ENCODE measurements at places on chromosomes 4 and X. TPM values are rescaled to one million over a fixed set of nuclear protein-coding genes. Genes with fewer than 3 reads are reported as not detected.

The PITX2 gene
- 54.2 TPM for polyA plus RNA-seq

The ERCC6L gene
- 0.01 TPM for polyA plus RNA-seq

The TMEM187 gene
- 2.2 TPM for polyA plus RNA-seq

GRCh38 chr4:62130637-62131036 lies 930.5 kb downstream of the ADGRL3 start:
- DNase-seq: no peak

DNA sequence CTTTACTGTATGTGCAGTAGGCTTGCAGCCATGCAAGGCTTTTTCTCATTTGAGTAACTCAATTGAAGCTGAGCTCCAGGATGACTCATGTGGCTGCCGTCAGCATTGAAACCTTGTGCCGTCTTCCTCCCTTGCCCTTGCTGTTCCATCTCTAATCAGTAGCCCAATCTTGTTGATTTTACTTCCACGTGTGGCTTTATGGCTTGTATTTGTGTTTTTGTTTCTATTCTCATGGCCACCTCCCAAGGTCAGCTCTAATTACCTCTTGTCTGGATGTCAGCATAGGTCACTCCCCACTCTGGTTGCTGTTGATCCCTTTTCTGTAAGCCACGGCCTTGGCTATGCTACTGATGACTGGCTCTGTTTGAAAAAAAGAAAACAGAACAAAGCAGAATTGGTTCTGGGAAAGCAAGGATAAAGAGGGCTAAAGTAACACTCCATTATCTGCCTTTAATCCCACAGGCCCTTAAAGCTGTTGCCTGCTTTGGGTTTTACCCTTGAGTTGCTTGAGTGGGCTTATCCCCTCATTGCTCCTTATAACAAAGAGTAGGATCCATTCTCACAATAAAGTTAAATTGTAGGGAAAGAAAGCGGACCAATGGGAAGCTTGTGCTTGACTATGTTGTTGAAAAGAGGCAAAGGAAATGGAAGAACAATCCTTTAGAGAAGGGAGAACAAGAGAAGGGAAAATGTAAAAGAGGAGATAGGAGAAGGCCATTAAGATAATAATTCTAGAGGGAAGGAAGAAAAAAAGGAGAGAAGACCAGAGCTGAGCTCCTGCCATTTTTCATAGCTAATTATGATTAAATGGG lies 173.9 kb upstream of the PGRMC2 start:
- DNase-seq: no peak

The FGFRL1 gene
- 41.2 TPM for polyA plus RNA-seq

- no peak for DNase-seq
Observed at GRCh38 chrX:10174810-10175209, 18.0 kb downstream of the CLCN4 start.

DNA sequence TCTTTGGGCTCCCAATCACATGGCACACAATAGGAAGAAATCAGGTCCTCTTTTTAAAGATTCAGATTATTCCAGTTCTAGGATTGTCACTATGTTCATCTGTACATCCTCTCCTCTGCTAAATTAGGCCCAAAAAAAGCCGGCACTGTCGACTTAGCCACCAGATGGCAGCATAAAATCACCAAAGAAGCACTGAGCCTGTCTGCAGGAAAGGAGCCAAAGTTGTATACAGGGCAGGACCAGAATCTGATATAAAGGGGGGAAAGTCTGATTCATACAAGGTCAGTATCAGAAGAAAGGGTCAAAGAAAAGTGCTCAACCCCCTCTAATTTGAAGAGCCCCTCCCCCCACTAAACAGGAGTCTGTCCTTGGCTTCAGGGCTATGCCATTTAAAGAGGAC lies 292.5 kb downstream of the CHIC1 start:
- peak; percentile 53 for DNase-seq

DNA sequence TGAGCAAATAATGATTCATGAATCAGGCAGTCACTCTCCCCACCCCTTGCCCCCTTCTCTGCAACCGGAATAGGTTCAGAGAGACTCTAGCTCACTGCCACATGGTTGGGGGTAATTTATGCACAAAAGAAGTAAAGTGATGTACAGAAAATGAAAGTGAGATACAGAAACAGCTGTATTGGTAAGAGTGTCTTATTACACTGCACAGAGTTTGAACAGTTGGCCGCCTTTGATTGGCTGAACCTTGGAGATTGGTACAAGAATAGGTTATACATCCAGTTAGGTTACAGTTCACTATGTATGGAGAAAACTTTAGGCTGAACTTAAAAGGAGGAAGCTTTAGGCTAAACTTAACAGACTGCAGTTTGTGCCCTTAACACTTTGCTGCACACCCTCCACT lies 34.6 kb upstream of the DIAPH2 start:
- no peak for DNase-seq

The NXT2 gene
- polyA plus RNA-seq: 2.0 TPM

DNA sequence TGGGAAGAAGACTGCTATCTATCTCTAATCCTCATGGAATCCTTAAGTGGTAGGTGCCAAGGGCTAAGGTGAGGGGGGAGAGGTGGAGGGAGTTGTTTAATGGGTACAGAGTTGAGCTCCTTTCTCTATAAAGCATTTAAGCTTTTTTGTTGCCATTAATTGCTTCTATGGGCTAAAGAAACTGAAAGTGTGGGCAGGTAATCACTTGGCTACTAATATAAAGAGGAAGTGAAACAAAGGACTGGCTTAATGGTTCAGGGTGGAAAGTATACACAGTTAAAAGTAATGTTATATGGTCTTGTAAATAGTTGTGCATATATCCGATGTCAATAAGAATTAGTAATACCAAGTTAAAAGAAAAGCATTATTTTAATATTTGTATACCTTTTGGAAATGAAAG lies 83.9 kb downstream of the POLA1 start:
- DNase-seq: no peak

GRCh38 chr4:79788884-79789283 lies 284.1 kb downstream of the ANTXR2 start:
- DNase-seq: no peak

DNA sequence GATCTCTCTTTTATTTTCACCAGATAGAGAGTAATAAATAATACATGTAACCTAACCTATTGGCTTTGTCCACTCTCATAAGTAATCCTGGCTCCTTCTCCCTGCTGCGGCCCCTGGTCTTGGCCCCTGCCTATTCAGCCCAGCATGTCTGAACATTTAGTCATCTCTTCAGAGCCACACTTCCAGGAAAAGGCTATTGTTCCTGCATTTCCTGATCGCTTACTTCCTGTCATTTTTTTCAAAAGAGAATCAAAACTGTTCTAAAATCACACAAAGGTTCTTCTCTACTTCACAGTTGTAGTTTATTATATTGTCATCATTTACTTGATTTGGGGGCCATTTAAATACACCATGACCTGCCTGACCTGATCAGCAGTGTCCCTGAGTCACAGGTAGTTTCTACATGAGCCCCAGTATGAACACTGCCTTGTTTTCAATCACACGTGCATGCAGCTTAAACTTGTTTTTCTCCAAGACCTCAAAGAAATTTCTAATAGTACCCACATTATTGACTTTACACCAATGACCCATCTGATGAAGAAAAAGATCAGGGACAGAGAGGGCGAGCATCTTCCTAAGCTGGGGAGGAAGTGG lies 47.4 kb upstream of the KDR start:
- DNase-seq: no peak

All from psoas muscle (tissue), 8 donors.